ENCODE measurements at places on chromosomes 1 and 21. TPM values are rescaled to one million over a fixed set of nuclear protein-coding genes. Genes with fewer than 3 reads are reported as not detected.
A peak's percentile ranks its signal among the peaks of the same experiment; 100 is the strongest.

The ASB17 gene
- not detected for total RNA-seq

DNA sequence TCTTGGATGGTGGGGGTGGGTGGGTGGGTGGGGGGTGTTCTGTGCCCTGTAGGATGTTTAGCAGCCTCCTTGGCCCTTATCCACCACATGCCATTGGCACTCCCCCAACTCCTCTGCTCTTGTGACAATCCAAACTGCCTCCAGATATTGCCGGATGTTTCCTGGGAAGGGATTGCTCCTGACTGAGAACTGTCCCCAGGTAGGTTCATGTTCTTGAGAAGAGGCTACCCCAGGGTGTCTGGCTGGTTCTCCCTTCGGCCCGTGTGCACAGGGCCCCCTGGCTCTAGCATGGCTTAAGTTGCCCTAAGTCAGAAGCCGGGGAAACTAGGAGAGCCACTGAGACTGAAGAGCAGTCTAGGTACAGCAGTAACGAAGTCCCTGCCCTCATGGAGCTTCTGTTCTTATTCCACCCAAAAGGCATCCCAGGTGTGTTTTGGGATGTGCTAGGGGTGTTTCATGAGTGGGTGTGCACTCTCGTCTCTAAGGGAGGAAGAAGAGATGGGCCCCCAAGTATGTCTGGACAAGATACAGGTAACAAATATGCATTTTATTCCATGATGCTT, 19.8 kb upstream of the THRAP3 start:
- DNase-seq, result no peak
- H3K27me3 ChIP-seq, result no peaks in the 10 kb centered on the region
- no peak overlapping the region for H3K27ac ChIP-seq
- no peak overlapping the region for H3K4me3 ChIP-seq

GRCh38 chr1:204588826-204589225, 72.6 kb downstream of the MDM4 start:
- no peaks in the 10 kb centered on the region for H3K36me3 ChIP-seq
- H3K27ac ChIP-seq, result no peak overlapping the region
- no peak overlapping the region for H3K4me3 ChIP-seq
- peaks cover 2% of the 10 kb centered on the region for H3K4me1 ChIP-seq

The KRTAP6-2 gene
- not detected for total RNA-seq

DNA sequence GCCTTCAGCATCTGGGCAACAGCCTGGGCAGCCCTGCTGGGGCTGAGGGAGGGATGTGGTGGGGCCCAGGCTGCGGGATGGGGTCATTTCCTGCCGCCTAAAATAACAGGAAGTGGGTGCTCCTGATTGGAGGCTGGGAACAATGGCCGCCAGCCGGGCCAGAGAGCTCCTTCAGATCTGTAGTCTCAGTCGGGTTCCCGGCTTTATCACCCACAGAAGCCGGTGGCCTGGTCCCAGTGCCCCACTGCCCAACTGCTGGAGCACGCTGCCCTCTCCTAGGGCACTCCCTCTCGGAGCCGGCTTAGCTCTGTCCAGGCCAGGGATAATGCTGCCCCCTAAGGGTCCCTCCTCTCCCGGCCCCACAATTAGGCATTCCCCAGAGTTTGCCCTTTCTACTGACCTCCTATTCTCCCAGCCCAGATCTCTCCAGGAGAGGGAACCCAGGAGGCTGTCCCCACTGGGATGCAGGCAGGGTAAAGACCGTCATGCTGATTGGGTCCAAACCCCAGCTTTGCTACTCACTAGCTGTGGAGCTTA, 5.1 kb downstream of the MAP7D1 start:
- peak overlapping the region; percentile 95 for H3K27ac ChIP-seq
- no peaks in the 10 kb centered on the region for H3K27me3 ChIP-seq
- peak overlapping the region; percentile 72 for H3K4me3 ChIP-seq

DNA sequence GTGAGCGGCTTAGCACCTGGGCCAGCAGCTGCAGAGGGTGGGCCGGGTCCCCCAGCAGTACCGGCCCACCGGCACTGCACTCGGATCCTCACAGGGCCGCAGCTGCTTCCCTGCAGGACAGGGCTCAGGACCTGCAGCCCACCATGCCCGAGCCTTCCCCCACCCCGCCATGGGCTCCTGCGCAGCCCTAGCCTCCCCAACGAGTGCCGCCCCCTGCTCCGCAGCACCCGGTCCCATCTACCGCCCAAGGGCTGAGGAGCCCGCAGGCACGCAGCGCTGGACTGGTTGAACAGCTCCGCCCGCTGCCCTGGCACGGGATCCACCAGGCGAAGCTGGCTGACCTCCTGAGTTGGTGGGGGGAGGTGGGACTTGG, 6.3 kb upstream of the ACBD6 start:
- no peaks in the 10 kb centered on the region for H3K36me3 ChIP-seq
- no peak overlapping the region for H3K27ac ChIP-seq
- H3K4me1 ChIP-seq, result peaks cover 4% of the 10 kb centered on the region
- H3K27me3 ChIP-seq, result peaks cover 5% of the 10 kb centered on the region
- no peak for DNase-seq
- no peak overlapping the region for H3K4me3 ChIP-seq

GRCh38 chr1:152167835-152168534, 9.0 kb upstream of the RPTN start:
- peaks cover 7% of the 10 kb centered on the region for H3K4me1 ChIP-seq
- H3K27me3 ChIP-seq, result peaks cover 2% of the 10 kb centered on the region
- H3K27ac ChIP-seq, result no peak overlapping the region
- H3K36me3 ChIP-seq, result no peaks in the 10 kb centered on the region

DNA sequence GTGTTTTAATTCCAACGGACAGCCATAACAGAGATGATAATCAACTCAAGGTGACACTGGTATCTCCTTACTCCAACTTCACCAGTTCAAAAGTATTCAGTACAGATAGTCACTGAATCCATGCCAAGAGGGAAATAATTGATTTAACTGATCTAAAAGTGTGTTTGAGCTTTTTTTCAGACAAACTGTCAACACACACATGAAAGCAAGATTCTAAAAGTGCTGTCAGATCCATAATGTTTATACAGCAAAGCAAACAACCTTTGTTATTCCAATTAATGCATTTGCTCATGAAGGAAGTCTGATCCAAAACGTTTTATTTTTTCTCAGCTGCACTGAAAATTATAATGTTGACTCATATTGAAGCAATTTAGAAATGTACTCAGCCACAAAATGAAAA, 5.9 kb upstream of the PRKAA2 start:
- peaks cover 1% of the 10 kb centered on the region for H3K4me1 ChIP-seq
- no peaks in the 10 kb centered on the region for H3K36me3 ChIP-seq
- H3K4me3 ChIP-seq, result no peak overlapping the region
- H3K27ac ChIP-seq, result no peak overlapping the region

- H3K4me3 ChIP-seq, result no peak overlapping the region
- H3K27ac ChIP-seq, result no peak overlapping the region
- peaks cover 6% of the 10 kb centered on the region for H3K36me3 ChIP-seq
- peak; percentile 9 for DNase-seq
- H3K4me1 ChIP-seq, result no peaks in the 10 kb centered on the region
Measured at GRCh38 chr1:41122851-41123518, 101.5 kb upstream of the SLFNL1 start.

The C1QC gene
- not detected for total RNA-seq

- H3K27me3 ChIP-seq, result no peaks in the 10 kb centered on the region
- H3K4me3 ChIP-seq, result no peak overlapping the region
- peaks cover 45% of the 10 kb centered on the region for H3K36me3 ChIP-seq
- H3K4me1 ChIP-seq, result peaks cover 15% of the 10 kb centered on the region
Measured at GRCh38 chr1:92844439-92844838, 12.6 kb downstream of the RPL5 start.

- DNase-seq, result no peak
- no peaks in the 10 kb centered on the region for H3K36me3 ChIP-seq
- no peak overlapping the region for H3K27ac ChIP-seq
- no peaks in the 10 kb centered on the region for H3K4me1 ChIP-seq
Measured at GRCh38 chr1:202037706-202038296, 27.4 kb downstream of the ELF3 start.

DNA sequence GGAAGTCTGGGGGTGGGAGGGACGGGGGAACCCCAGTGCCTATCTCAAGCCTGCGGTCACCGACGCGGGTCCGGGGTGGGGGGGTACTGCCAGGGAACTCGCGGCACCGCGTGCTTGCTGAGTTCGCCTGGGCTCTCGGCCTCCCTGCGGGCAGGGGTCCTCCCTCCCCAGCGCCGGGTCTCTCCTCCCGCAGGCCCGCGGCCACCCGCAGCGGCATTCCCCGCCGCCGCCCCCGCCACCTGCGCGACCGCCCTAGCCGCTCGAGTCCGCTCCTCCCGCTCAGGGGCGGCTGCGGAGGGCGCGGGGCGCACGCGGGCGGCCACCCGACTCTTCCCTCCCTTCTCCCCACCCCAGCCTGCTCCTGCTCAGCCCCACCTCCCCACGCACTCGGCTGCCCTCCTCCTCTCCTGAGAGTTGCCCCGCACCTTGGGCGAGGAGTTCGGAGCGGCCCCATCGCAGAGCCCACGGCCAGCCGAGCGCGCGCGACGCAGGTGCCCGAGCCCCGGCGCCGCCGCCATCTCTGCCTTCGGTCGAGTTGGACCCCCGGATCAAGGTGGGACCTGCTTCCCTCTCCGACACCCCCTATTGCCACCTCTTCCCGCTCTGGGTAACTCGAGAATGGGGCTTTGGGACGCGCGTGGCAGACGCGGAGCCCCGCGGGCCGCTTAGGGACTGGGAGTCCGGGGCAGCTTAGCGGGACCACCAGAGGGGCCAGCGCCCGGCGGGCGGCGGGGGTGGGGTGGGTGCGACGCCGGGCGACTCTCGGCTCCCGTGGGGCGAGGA, 105.0 kb downstream of the LEPR start:
- H3K36me3 ChIP-seq, result no peaks in the 10 kb centered on the region
- DNase-seq, result no peak
- peaks cover 3% of the 10 kb centered on the region for H3K4me1 ChIP-seq
- no peak overlapping the region for H3K4me3 ChIP-seq

DNA sequence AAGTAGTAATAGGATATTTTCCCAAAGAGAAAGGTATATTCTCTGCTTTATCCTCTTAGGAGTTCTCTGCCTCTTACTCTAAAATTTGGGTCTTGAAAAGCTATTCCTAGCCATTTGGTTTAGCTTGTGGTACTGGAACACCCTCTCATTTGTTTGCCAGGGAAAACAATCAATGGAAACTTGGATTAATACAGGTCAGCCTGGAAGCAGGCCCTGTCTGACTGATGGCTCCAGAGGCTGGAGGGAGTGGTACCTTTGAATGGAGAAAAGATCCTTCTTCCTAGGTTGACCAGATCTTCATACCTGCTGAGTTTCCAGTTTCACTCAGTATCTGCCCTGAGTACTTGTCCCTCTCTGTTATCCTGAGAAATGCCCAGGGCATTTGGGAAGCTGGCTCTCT, 31.7 kb upstream of the IKBKE start:
- no peaks in the 10 kb centered on the region for H3K4me1 ChIP-seq
- H3K4me3 ChIP-seq, result no peak overlapping the region
- DNase-seq, result no peak
- no peaks in the 10 kb centered on the region for H3K27me3 ChIP-seq
- H3K36me3 ChIP-seq, result peaks cover 10% of the 10 kb centered on the region
- no peak overlapping the region for H3K27ac ChIP-seq

The TIE1 gene
- not detected for total RNA-seq

The SPRR2D gene
- total RNA-seq, result not detected

GRCh38 chr1:230421481-230421880, 4.7 kb downstream of the PGBD5 start:
- DNase-seq, result no peak
- no peaks in the 10 kb centered on the region for H3K36me3 ChIP-seq
- H3K27me3 ChIP-seq, result peaks cover 54% of the 10 kb centered on the region
- H3K27ac ChIP-seq, result no peak overlapping the region
- no peaks in the 10 kb centered on the region for H3K4me1 ChIP-seq

GRCh38 chr1:86380257-86380861, 15.8 kb downstream of the ODF2L start:
- no peak for DNase-seq
- H3K27ac ChIP-seq, result no peak overlapping the region
- peaks cover 27% of the 10 kb centered on the region for H3K36me3 ChIP-seq
- no peaks in the 10 kb centered on the region for H3K27me3 ChIP-seq
- no peak overlapping the region for H3K4me3 ChIP-seq

DNA sequence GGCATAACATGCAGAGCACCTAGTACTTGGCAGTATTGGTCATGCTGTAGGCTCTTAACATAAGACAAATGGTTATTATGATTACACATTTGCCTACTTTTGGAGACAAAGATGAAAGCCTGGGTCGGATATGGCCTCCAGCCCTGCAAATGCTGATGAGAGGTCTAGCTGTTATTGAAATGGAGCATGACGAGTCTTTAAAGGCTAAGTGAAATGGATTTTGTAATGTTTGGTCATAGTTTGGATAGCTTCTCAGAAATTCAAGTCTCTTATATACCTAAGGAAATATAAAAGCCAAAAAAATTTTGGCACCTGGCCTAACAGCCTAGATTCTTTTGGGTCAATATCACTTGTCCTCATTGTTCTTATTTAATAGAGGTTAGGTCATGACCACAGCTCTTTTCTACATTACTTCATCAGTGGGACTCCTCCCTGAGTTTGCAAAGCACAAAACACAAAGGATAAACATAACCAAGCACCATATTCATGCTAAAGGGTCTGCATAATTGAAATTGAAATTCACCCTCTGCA, 69.2 kb upstream of the WLS start:
- no peaks in the 10 kb centered on the region for H3K36me3 ChIP-seq
- DNase-seq, result no peak
- H3K27ac ChIP-seq, result no peak overlapping the region
- no peaks in the 10 kb centered on the region for H3K27me3 ChIP-seq
- H3K4me1 ChIP-seq, result no peaks in the 10 kb centered on the region

DNA sequence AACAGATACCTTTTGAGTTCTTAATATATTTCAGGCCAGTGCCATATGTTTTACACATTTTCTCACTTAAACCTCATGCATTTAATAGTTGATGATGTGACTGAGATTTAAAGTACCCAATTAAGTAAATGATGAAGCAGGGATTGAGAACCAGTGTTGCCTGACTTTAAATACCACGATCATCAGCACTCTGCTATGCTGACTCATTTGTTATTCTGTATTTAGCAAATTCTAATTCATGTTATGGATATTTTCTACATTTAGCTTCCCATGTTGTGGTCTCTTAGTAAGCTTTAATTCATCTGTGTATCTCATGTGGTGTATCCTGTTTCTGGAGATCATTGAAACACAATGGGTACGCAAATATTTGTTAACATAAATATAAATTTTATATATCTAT, 363.0 kb downstream of the PTBP2 start:
- no peaks in the 10 kb centered on the region for H3K27me3 ChIP-seq
- peaks cover 2% of the 10 kb centered on the region for H3K36me3 ChIP-seq
- H3K27ac ChIP-seq, result no peak overlapping the region
- no peaks in the 10 kb centered on the region for H3K4me1 ChIP-seq
- no peak overlapping the region for H3K4me3 ChIP-seq

The NECTIN4 gene
- total RNA-seq, result 0.05 TPM

The SPRR1B gene
- total RNA-seq, result not detected

DNA sequence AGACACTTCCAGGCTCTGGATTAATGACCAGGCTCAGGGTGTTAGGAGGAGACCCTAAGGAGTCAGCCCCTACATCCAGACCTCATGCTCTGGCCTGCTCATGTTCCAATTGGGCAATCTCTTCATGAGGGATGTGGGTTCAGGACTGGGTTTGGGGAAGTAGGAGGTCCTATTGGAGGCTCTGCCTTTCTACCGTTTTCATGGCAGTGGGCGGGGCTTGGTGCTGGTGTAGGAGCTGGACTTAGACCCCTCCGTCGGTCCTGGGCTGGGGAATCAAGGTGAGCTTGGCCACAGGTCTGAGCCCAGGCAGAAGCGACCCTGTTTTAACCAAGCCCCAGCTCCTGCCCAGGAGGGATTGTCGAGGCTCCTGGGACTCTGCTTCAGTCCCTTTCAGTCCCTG, 123.4 kb downstream of the PRDM16 start:
- H3K4me1 ChIP-seq, result no peaks in the 10 kb centered on the region
- H3K36me3 ChIP-seq, result no peaks in the 10 kb centered on the region
- H3K27me3 ChIP-seq, result peaks cover 4% of the 10 kb centered on the region
- H3K4me3 ChIP-seq, result no peak overlapping the region
